ENCODE measurements at places on chromosomes 16 and 17. TPM values are rescaled to one million over a fixed set of nuclear protein-coding genes. Genes with fewer than 3 reads are reported as not detected.

ARHGDIG gene
- total RNA-seq, result 2.6 TPM

FBXW10 gene
- 1.4 TPM for total RNA-seq

TMEM98 gene
- 44.3 TPM for total RNA-seq

ACE gene
- total RNA-seq, result 3.4 TPM

NDUFAF8 gene
- 117 TPM for total RNA-seq

ZFP3 gene
- total RNA-seq, result 1.4 TPM

CFAP97D1 gene
- 0.07 TPM for total RNA-seq

KRTAP9-8 gene
- not detected for total RNA-seq

LGALS9C gene
- not detected for total RNA-seq

Data from A549 treated with dexamethasone at 1 μM for 4 hours (cell line).